ENCODE measurements at places on chromosomes 5 and 9.

- no peak for DNase-seq
Measured at GRCh38 chr5:158976035-158976434, 123.7 kb downstream of the EBF1 start.

GRCh38 chr5:145948921-145949320 is 12.5 kb downstream of the SH3RF2 start:
- no peak for DNase-seq

DNA sequence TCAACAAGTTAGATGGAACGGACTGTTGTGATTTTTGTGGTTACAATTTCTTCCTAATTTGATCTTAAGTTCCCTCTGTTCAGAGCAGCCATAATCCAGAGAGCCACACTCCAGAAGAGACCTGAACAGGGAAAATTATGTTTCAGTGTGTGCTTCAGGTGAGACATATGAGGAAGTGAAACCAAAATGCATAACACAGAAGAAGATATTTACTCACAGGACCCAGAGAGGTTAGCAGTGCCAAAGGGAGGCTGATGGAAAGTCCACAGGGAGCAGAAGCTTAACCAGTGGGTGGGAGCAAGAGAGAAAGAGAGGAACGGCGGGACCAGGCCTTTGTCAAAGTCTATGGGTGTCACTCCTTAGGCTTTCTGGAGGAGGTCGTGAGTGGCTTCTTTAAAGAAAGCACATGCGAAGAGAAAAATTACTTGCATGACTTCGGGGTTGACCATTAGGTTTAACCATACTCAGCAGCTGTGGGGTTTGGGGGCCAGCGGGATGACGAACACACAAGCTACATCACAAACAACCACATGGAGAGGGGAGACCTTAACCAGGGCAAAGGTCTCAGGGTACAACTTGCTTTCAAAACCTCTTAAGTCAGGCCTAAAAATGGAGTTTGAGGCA is 141.4 kb downstream of the MED10 start:
- DNase-seq, result no peak

- no peak for DNase-seq
Measured at GRCh38 chr5:64773533-64773932, 4.8 kb downstream of the CWC27 start.

- DNase-seq, result no peak
Measured at GRCh38 chr5:93304456-93305250, 276.4 kb downstream of the NR2F1-AS1 start.

DNA sequence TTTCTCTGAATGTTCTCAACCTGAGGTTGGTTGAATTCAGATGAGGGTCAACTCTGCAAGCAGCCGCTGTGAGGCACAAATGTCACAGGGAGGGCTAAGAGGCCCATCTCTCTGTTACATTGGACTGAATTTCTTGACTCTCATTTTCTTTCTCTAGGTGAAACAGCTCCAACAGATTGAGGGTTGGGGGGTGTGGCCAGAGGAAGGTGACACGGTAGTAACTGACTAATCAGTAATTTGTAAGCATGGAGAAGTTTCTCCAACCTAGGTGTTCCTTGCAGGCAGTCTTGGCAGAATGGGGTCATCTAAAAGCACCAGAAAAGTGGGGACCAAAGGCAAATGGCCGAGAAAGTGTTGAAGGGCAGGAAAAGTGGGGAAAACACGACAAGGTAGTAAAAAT is 16.8 kb downstream of the CCT5 start:
- no peak for DNase-seq

DNA sequence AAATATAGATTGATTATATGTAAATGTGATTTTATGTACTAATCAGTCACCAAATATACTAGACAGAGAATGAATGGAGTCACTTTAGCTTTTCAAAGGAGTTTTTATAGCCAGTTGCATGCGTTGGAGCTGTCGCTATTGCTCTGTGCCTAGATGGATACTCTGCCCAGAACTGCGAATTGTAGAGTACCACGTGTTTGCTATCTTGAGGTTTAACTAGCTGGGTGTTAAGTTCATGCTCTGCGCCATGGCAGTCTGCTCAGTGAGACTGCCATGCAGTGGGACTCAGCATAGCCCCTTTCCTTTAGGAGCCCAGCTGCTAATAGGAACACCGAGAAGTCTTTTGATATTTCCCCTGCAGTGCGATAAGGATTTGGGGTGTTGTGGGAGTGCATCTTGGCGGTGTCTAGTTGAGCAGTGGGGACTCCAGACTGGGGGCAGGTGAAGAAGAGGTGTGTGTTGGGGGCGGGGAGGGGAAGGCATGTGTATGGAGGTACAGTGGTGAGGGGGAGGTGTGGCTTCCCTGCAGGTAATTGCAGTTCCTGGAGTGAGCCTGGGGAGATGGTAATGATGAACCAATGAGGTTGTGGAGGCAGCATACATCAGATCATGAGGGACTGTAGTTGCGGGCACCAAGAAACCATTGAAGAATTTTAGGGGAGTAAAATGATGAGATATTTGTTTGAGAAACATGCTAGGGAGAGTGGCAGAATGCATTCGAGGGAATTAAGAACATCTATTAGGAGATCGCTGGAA is 118.9 kb downstream of the TRIO start:
- no peak for DNase-seq

- no peak for DNase-seq
Measured at GRCh38 chr5:54309276-54309675, 1.1 kb downstream of the ARL15 start.

DNA sequence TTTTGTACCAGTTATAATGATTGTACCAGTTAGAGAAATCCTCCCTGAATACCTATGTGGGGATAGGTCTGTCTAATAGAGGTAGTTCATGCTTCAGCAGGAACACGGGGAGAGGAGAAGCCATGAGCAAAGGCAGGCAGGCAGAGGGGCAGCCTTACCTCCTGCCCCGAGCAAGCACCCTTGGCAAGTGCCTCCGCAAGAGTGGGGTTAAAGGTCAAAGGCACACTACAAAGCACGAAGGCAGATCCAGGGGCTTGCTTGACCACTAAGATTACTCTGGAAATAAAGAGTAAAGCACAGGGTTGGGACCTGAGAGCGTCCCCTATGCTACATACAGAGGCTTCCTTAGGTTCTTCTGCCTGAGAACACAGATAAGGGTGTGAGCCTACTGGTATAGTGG is 100.9 kb downstream of the SEMA6A start:
- no peak for DNase-seq

GRCh38 chr5:78640662-78641474 is 7.7 kb downstream of the LHFPL2 start:
- no peak for DNase-seq

- DNase-seq, result no peak
Measured at GRCh38 chr5:108372369-108372768, 9.5 kb downstream of the FBXL17 start.

DNA sequence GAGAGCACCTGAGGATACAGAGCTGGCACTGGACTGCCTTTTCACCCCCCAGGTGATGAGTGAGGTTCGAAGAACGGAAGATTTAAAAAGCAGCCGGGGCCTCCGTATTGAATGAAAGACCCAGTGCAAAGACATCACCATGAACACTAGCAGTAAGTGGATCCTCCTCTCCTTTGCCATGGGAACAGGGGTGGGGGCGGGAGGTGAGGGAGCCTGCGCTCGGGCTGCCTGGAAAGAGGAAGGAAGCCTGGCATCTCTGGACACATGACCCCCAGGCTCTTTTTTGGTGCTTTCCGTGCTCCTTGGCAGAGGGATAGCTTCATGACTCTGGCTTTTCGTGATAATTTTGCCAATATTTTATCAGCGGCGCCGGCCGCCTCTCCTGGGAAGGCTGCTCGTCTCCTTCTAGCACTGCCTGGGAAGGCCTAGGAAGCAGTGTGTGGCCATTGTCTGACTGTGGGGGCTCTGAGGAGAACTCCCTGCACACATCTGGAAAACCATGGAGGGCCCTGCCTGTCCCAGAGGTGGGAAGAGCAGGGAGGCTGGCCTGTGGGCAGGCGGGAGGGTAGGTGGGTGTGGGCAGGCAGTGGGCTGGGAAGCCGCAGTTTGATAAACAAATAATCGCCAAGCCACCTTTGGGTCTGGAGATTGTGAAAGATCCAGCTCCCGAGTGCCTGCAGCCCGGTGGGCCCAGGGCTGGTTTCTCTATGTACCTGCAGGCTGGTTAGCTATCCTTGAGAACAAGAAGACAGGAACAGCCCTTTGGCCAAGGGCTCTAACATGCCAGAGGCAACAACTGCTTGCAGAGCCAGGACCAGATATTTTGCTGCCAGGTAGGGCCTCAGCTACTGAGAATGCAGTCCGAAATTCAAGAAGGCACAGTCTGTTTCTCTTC is 911 bp downstream of the ABLIM3 start:
- DNase-seq, result no peak

GRCh38 chr5:116838011-116838536 is 263.5 kb upstream of the SEMA6A start:
- no peak for DNase-seq

- no peak for DNase-seq
Measured at GRCh38 chr5:108251350-108251749, 130.5 kb downstream of the FBXL17 start.

- DNase-seq, result no peak
Measured at GRCh38 chr9:97958812-97959511, 21.0 kb upstream of the HEMGN start.

DNA sequence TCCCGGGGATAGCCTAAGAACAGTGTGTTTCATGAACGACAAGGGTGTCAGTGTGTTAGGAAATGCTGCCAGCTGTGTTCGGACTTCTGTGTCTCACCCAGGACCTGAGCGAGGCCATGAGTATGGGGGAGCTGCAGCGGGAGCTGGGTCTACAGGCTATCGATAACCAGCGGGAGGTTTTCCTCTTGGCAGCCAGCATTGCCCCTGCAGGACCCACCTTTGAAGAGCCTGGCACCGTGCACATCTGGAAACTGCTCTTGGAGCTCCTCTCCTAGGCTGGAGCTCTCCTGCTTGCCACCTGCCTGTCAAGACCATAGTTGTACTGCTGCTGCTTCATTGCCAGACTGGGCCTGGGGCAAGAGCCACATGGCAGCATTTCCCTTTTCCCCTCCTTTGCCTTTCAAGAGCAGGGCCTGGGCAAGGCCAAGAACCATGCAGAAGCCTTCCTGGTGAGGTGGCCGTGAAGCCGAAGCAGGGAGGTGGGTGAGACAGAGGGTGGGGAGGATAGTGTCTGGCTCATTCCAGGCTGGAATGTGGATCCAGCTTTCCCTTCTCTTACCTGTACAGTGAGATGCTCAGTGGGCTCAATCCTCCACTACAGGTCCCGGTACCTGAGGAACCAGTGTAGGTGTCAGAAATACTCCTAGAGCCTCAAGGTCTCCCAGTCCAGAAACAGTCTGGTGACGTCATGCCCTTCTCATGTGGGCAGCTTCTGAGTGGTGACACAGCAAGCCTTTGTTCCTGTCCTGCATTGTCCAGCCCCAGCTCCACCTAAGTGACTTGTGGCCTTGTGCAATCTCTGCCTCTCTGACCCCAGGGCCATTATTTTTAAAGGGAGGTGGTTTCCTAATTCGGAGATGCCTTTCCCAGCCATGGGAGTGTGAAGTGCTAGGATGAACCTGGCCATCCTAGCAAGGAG is 6.6 kb downstream of the ARL10 start:
- DNase-seq, result no peak

GRCh38 chr9:133523106-133523505 is 1.7 kb downstream of the MYMK start:
- no peak for DNase-seq

GRCh38 chr9:123090956-123091355 is 57.5 kb downstream of the GPR21 start:
- DNase-seq, result no peak

DNA sequence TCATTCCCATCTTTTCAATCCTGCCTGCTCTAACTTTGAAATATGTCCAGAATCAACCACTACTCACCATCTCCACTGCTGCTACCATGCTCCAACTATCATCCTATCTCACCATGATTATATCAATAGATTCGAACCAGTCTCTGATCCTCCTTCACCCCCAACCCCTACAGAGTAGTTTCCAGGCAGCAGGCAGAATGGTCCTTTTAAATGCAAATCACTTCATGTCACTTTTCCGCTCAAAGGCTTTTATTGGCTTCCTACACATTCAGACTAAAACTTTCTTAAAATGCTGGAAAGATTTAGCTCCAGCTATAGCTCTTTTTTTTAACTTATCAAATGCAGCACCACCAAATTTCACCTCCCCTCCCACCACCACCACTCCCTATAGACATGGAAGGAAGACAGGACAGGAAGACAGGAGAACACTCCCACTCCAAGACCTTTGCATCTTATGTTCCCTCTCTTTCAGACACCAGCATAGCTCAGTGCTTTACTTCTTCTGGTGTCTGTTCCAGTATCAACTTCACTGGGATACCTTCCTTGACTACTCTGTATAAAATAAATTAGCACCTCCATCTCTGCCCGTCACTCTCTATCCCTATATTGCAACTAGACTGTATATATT is 9.9 kb upstream of the PPP2R2B start:
- no peak for DNase-seq

DNA sequence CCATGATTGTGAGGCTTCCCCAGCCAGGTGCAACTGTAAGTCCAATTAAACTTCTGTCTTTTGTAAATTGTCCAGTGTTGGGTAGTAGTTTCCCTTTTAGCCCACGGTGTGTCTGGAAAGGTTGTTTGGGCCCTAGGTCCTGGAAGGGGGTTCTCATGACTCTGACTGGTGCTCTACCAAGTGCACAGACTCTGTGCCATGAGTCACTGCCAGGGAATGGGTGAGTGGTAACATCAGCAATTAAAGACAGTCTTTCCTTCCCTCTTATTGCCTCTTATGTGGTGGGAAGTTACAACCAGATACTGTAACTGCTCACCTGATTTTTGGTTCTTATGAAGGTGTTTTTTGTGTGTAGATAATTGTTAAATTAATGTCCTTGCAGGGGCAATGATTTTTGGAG is 141.2 kb downstream of the PRDM9 start:
- no peak for DNase-seq

DNA sequence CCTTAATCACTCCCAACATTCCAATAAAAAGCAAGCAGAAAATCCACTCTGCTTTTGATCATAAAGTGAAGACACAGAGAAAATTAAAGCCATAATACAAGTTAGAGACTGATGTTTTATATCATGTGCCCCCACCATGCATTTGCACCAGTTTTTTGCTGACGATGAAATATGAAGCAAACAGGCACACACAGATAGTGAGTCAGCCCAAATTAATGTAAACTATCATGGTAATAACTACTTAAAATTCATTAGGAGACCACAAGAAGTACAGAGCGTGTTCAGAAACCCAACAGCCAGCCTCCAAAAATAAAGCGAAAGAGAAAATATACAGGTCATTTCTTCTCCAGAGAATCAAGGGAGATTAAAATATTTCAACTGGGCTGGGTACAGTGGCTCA is 46.4 kb upstream of the KDM4C start:
- no peak for DNase-seq

DNA sequence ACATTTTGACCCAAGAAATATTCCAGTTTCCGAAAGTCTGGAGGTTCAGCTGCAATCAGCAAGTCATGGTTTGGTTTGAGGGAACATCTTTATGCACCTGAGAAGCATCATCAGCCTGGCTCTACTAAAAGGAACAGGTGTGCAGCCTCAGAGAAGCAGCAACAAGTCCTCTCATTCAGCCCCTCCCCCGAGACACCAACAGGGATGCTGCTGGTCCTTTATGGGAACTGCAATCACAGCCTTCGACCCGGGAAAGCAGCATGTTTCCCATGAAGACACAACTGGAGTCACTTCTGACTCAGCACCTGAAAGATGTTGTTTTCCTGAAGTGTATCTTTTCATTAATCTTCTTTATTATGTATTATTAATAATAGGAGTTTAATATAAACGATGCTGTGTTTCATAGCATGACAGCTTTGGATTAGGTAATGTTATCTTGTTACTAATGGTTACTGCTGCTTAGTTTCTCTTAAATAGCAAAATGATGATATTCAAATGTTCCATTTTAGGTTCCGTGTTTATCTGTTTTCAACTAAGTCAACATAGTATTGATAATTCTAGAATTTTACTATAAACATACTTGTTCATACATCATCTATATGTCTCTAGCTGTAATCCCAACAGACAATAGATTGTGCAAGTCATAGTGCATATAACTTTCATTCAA is 15.6 kb upstream of the NREP start:
- DNase-seq, result no peak

Data from stimulated activated CD4-positive, alpha-beta T cell treated with anti-CD3 and anti-CD28 coated beads, Interleukin-1b, Interleukin-23, amount 100 ng/mL, for 4 hours (primary cell).